ENCODE measurements at places on chromosomes 1 and 21.

DNA sequence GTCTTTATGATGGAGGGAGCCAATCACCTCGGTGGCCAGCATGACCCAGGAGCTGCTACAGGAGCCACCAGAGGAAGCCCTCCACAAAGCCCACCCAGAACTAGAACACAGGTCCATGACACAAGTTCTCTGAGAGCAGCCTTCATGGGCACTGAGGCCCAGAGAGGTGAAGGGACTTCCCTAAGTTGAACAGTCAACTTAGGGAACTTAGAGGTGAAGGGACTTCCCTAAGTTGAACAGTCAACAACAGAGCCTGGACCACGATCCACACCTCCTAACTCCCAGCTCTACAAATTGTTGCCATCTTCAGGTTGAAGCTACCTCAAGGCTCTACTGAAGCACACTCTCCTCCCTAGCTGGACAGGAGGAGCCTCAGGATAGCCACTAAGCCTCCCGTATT lies 132.7 kb downstream of the CCDC185 start:
- no peak for DNase-seq

- DNase-seq, result no peak
Observed at GRCh38 chr1:78721136-78721535, 71.5 kb downstream of the IFI44 start.

GRCh38 chr21:37553078-37553481 lies 186.5 kb downstream of the DYRK1A start:
- no peak for DNase-seq

- no peak for DNase-seq
Observed at GRCh38 chr1:12387641-12388040, 157.8 kb downstream of the VPS13D start.

GRCh38 chr1:154622503-154623039 lies 14.6 kb upstream of the ADAR start:
- no peak for DNase-seq

DNA sequence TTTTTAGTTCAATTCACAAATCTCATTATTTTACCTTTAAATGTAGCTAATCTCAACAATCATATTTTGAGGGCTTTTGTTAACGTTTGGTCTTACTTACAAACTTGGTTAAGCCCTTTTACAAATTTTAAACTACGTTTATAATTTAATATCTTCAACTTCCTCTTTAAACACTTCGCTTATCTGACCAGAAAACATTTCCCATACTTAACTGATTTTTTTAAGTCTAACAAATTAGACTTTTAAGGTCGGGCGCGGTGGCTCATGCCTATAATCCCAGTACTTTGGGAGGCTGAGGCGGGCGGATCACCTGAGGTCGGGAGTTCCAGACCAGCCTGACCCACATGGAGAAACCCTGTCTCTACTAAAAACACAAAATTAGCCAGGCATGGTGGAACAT lies 300.9 kb downstream of the LMX1A start:
- no peak for DNase-seq

DNA sequence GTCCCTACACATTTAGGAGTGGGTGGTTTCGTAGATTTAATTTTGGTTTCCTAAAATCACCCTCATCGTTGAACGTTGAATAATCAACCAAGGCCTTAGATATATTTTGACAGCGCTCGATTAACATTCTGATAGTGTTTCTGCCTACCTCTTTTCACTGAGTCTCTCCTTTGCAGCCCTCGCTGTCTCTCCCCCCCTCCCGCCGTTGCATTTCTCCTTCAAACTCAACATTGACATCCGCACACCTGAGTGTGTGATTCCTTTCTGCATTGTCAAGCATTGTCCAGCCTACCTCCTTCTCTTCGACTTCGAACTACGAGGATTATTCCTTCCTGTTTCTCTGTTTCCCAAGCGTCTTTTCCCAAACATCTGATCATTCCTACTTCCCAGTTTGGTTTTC lies 1.8 kb upstream of the ADAMTS1 start:
- no peak for DNase-seq

- no peak for DNase-seq
Observed at GRCh38 chr1:241332987-241333386, 24.0 kb downstream of the RGS7 start.

DNA sequence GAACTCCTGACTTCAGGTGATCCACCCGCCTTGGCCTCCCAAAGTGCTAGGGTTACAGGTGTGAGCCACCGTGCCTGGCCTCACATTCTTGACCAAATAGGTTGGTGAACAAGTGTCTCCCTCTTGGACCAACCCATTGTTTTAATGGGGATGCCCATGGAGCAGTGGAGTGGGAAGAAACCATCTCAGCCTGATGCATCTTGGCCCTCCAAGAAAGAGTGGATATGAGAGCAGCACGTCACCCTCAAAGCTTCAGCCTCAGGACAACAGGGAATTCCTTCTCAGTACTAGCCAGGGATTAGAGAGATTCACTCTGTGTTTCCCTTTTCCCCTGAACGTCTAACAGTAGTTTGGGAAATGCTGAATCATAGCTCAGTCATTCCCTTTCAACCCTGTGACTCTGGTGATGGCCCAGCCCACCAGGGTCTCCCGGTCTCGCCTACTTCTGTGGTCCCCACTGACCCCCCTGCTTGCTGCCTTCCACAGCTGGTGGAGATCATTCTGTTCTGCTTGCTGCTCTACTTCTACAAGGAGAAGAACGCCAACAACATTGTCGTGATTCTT lies 37.4 kb downstream of the NIPAL3 start:
- DNase-seq, result no peak
